Gastroesophageal sphincter (tissue), 4 donors: ENCODE measurements at places on chromosomes 16 and 17.

GRCh38 chr16:88994695-88995094 is 17.7 kb upstream of the CBFA2T3 start:
- no peak for ATAC-seq

- ATAC-seq, result no peak
Observed at GRCh38 chr17:34153991-34154390, 101.1 kb upstream of the CCL2 start.

DNA sequence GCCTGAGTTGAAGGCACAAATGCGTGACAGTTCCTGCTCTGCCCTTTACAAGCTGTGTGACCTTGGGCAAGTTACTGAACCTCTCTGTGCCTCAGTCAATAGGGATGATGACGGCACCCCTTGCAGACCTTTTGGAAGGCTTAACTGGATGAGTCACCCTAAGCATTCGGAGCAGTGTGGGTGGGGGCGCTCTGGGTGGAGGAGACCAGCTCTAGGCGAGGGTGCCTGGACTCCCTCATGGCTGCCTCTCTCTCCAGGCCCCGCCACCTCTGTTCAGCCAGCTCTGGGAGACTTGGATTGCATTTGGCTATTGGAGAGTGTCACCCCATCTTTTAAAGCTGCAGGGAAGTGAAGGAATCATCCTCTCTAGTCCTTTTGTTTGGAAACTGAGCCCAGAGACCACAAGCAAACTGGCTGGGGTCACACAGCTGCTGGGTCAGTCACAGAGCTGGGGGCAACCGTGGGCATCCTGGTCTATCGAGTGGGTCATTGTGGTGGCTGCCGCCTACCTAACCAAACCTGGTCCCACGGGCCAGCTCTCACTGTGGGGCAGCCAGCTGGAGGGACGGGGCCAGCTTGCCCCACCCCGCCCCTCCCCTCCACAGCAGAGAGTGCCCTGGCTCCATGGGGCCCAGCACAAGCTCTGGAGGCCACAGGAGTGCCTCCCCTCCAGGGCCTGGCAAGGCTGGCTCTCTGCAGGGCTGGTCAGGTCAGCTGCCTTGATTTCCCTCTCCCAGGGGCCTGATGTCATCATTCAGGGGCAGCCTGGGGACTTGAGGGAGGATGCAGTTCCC is 20.2 kb upstream of the GSE1 start:
- ATAC-seq, result peak; percentile 39

GRCh38 chr17:47844814-47845715 is 4.0 kb upstream of the SCRN2 start:
- ATAC-seq, result no peak

DNA sequence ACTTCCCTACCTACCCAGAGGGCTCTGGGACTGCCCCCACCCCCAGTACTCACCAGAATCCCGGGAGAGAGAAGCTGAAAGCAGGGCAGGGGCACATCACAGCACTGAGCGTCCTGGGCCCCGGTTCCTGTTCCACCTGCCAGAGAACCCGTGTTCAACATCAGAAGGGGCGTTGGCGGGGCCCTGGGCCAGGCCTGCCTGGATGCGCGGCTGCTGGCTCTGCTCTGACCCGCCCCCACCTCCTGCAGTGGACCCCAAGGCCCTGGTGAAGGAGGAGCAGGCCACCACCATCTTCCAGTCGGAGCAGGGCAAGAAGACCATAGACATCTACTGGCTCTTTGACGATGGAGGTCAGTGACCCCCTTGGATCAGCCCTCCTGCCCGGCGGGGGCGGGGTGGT is 27.7 kb downstream of the SLC12A3 start:
- no peak for ATAC-seq

DNA sequence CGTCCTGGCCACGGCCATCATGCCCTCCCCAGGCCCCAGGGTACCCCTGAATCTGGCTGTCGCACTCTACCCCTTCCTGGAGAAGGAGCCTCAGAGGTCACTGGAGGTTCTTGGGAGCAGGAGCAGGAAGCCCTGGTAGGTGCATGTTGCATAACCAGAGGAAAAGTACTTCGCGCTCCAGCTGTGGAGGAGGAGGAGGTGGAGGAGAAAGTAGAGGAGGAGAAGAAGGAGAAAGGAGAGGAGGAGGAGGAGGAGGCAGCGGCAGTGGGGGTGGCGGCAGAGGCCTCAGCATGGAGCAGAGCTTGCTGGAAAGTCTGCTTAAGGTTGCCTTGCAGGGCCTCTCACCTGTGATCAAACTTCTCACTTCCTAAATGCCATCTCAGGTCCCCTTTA is 61.8 kb downstream of the BAIAP2 start:
- no peak for ATAC-seq

GRCh38 chr17:4152471-4152870 is 9.5 kb downstream of the CYB5D2 start:
- ATAC-seq, result no peak

DNA sequence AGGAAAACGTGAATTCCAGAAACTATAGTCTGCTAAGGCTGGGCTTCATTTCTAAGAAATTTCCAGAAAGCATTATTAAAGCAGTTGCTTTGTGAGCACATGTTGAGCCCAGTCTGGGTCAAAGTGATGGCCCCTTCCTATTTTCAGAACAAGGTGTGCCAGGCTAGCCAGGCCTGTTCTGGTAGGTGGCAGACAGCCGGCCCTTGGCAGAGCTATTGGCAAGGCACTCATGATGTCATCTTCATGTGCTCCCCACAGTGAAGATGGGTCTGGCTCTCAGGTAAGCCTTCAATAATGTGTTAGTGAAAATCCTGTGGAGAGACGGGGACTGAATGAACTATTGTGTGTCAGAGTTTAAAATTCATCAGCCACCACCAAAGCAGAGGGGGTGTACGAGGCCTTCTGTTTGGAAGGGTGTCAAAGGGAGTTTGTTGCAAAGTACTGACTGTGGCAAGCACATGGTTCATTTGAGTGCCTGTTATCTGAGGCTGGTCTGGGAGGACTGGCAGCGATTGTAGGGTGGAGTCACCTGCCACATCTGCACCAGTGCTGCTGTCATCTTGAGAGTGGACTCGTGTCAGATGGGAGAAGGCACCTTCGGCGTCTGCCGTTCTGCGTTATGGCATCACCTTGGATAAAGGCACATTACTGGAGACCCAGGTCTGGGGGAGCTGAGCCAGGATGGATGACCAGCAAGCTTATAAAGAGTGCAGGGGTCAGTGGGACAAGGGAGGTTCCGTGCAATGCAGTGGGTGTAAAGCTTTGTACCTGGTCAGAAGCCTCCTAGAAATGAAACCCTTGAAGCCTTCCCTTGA is 43.4 kb downstream of the KSR1 start:
- no peak for ATAC-seq

- ATAC-seq, result peak; percentile 94
Observed at GRCh38 chr17:43832976-43833829, at the start of gene MPP3. Gene MPP3, minus strand, starts transcription at chr17:43833146. Its CDS starts 1,240 bp downstream, at chr17:43831906.

DNA sequence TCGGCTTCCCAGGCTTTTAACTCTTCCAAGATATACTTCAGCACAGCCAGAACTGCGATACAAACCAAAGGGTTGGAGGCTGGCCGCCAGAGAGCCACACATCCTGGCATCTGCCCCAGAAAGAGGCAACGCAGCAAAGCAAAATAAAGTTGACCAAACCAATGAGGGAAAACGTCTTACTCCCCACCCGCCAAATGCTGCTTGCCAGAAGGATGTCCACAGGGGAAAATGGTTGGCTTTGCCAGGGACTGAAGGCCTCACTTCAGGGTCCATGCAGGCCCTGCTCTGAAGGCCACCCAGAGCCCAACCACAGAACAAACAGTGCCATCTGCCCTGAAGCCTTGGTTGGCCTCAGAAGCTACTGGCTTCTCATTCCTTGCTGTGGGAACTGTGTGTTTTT is 15.0 kb downstream of the CACNG1 start:
- ATAC-seq, result no peak

- peak; percentile 67 for ATAC-seq
Observed at GRCh38 chr17:81097134-81097942, 62.4 kb downstream of the BAIAP2 start.

- ATAC-seq, result no peak
Observed at GRCh38 chr16:87780385-87780989, 14.7 kb upstream of the KLHDC4 start.

DNA sequence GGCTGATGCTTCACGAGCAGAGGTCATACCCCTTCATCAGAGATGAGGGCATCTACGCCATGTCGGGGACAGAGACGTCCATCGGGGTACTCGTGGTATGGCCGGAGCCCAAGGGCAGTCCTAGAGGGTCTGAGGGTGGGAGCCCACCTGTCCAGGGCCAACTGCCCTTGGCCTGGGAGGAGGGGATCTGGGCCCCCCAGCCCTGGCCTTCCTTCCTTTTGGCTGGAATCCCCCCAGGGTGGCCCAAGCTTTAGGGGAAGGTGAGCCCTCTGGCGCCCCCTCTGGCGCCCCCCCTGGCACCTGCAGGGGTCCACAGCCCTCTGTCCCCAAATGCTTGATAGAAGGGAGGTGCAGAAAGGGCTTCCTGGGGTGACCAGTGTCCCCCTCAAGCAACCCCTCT is 69.3 kb downstream of the SCNN1B start:
- no peak for ATAC-seq

GRCh38 chr17:61221181-61221580 is 178.5 kb upstream of the TBX2 start:
- no peak for ATAC-seq

- no peak for ATAC-seq
Observed at GRCh38 chr17:7577327-7578199, 1.9 kb upstream of the CD68 start.

DNA sequence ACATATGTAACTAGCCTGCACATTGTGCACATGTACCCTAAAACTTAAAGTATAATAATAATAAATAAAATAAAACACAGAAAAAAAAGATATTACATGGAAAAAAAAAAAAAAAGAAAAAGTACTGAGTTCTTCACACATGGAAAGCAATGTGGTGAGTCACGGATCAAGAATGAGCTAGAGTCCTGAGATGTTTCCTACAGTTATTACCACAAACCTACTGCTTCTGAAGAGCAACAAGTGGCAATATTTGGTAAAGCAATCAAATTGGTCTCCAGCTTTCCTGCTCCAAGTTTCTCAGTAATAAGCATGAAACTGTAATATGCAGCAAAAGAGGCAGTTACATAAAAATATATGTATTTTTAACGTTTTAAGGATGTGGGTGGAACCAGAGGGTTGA is 223.3 kb upstream of the SALL1 start:
- no peak for ATAC-seq

DNA sequence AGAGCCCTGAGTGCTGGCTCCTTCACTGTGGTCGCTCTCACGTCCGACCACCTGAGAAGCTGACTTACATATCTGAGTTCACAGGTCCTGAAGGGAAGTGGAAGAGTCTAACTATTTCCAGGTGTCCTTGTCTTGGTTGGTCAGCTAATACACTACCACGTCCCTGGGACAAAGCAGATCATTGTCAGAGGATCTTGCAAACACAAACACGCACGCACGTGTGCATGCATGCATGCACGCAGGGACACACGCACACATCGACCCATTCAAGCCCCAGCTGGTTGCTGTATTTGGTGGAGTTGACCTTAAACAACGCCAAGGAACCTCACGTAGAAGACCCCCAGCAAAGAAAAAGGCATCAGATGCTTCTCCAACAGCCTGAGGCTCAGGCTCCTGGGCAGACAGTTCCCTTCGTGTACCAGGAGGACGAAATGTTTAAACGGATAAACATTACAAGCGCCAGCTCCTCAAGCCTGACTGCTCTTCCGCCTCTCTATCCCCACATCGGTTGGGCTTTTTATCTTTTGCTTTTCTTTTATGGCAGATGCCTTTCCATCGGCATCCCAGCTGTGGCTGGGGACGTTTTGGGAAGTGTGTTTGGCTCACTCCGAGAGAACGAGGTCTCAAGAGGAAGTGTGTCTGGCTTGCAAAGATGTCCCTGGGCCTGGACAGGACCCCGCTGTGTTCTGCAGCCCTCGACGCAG is 95.8 kb downstream of the TBC1D16 start:
- ATAC-seq, result no peak

DNA sequence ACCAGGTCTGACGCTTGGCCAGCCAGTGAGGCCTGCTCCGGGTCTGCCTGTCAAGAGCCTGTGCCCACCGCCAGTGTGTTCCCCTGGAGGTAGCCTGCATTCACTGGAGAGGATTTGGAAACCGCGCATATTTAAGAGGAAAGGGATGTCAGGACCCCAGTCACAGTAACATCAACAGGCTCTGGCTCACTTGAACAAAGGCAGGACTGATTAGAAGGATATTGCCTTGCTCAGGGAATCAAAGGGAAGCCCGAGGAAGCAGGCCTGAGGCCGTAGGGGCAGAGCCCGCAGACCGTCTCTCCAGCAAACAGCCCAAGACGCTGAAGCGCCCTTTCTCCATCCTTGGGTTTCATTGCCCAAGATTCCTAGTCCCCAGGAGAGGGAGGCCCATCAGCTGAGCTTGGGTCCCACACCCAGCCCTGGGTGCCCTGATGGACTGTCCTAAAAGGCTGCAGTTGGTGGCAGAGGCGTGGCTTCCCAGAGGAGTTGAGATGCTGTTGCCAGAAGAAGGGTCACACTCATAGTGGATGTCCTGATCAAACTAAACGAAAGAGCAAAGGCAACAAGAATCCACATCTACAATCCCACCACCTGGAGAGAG is 23.2 kb downstream of the NT5M start:
- ATAC-seq, result no peak

- no peak for ATAC-seq
Observed at GRCh38 chr16:68179855-68180254, 56.1 kb downstream of the ESRP2 start.

DNA sequence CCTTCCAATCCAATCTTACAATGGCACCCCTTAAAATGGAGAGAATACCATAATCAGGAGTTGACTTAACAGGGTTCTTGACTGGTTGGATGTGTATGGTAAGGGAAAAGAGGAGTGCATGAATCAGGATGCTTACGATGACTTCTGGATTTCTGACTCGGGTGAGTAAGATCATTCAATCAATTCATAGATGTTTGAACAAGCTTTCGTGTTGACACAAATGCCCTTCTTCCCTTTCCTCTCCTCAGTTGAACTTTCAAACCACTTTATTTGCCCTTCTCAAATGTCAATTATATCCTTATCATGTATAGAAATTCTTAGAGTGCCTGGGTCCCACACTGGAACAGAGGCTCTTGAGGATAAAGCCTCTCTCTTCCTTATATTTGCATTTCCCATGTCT is 25.9 kb downstream of the ABCC12 start:
- ATAC-seq, result no peak

DNA sequence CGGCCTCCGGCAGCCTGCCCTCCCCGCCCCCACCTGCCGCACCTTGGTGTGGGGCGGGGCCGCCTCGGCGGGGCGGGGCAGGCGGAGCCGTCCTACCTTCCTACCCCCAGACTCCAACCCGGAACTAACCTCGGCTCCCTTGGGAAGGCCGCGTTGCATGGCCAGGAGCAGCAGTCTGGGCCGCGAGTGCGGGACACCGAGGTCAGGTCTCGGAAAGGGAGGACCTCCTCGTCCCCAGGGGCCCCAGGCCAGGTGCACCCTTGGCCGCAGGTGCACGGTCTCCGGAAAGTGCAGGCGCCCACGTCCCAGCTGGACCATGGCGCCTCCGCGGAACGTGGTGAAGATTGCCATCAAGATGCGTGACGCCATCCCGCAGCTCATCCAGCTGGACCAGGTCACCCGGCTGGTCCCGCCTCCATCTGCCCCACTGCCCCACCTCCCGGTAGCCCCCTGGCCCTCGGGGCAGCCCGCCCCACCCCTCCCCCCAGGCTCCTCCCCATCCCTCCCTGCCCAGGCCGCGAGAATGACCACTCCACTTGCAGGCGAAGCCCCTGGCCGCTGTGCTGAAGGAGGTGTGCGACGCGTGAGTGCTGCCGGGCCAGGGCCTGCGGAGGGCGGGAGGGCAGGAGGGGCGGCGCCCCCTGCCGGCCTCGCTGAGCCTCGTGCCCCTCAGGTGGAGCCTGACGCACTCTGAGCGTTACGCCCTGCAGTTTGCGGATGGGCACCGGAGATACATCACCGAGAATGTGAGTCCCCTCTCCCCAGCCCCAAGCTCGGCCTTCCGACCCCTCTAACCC is at the start of gene ELMO3:
Gene ELMO3, plus strand, starts transcription at position 121 of the 797 bp plus-strand sequence. Its CDS starts 196 bp downstream, at position 317.
- ATAC-seq, result peak; percentile 57

- ATAC-seq, result no peak
Observed at GRCh38 chr17:50531428-50532025, 1.0 kb upstream of the EPN3 start.
